ENCODE measurements at places on chromosomes 12 and 14.

DNA sequence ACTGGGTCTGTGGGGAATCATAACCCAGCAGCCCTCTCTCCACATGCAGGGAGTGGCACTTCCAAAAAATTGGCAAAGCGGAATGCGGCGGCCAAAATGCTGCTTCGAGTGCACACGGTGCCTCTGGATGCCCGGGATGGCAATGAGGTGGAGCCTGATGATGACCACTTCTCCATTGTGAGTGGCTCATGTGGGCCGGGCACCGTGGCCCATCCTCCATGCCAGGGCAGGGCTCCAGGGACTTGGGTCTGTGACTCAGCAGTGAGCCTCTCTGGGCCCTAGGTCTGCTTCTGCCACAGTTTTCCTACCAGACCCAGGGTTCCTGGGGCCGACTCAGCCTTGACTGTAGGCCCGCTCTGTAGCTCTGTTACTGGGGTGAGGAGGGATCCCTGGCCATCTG lies 2.2 kb downstream of the NPFF start:
- no peak for DNase-seq

DNA sequence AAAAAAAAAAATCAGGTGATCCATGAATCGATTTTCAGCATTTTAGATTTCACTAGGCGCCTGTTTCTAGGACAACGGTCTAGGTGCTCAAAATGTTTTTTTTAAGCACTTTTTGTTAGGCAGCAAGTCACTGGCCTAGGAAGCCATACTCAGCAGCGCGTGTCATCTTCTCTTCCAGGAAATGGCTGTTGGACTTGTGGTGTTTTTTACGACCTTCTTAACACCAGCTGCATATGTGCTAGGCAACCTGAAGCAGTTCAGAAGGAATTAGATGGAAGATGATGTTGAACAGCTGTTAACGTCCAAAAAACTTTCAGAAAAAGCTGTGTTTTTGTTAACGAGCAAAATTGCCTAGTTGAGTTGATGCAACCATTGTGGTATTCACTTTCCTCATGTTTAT lies 868 bp downstream of the COX8C start:
- DNase-seq: no peak

GRCh38 chr12:117067016-117067415 lies 32.2 kb downstream of the TESC start:
- DNase-seq: no peak

GRCh38 chr14:69267492-69267891 lies 7.5 kb downstream of the GALNT16 start:
- no peak for DNase-seq

DNA sequence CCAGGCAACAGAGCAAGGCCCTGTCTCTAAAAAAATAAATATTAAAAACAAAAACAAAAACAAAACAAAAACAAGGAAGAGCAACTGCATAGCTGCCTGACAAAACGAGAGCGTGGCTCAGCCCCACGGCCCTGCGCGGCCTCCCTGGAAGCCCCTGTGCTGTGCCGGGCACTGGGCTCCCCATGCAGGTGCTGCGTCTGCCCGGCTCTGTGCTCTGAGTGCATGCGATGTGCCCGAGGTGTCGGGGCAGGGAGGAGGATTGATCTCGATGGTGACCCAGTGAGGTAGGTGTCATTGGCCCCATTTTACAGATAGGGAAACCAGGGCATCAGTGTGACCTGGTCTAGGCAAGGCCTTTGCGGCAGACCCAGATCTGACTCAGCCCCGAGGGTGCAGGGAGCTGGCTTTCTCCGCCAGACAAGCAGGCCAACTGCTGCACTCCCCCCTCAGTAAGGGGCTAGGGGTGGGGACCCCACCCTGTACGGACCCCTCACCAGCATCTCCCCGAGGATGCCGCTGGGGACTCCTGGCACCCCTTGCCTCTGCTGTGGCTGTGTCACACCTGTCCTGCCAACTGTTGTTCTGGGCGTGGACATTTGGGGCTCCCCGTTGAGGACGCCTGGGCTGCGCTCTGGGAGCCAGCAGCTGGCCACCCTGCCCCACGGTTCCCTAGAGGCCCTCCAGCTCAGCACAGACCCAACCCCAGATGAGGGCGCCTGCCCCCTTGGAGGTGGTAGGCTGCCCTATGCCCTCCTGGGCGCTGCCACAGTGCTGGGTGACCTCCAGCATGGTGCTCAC lies 15.3 kb downstream of the GPR132 start:
- DNase-seq: no peak
